ENCODE measurements at places on chromosomes 4 and X.

DNA sequence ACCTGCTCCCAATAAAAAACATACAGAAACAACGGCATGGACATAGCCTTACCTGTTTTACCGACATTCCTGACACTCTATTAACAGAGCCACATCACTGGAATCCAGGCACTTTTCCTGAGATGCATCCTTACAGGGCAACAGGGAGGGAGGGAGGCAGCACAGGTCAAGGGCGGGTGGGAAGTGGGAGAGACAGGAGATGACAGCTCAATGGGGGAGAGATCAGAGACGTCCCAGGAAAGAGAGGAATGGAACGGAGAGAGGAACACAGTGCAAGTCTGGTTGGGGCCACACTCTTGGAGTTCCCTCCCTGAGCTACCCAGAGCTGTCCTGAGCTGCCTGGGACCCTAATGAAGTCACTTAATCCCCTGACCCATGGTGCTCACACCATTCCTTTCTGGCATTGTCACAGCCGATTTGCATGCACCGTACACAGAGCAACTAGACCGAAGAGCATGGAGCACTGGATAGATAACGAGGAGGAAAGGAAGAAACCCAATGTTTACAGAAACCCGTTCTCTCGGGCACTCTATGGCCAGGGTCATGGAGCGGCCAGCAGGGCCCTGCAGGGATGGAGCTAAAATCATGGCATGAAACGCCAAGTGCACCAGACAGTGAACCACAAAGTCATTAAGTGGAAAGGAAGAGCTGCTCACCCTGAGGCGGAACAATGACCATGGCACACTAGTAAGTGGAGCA is 93.1 kb downstream of the NSUN7 start:
- DNase-seq = no peak

GRCh38 chr4:112531146-112531545 is 15.2 kb upstream of the NEUROG2 start:
- DNase-seq = no peak

GRCh38 chr4:15652191-15652590 is 3.0 kb downstream of the FBXL5 start:
- no peak for DNase-seq

DNA sequence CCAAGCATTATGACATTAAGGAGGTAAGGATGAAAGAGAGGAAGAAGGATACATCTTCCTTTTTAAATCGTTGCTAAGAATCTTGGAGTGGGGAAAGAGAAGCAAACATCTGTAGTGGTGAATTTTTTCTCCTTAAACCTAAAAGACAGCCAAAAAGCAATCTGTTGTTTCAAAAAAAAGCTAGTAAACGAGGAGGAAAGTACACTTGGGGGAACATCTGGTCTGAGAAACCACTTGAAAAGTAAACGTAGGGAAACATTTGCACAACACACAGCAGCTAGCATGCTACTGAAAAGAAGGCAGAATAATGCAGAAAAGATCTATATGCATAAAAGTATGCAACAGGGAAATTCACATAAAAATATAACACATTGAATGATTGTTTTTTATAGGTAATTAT is 1485.6 kb downstream of the PCDH19 start:
- no peak for DNase-seq

- no peak for DNase-seq
Observed at GRCh38 chrX:105150557-105150956, 69.9 kb downstream of the TEX13A start.

DNA sequence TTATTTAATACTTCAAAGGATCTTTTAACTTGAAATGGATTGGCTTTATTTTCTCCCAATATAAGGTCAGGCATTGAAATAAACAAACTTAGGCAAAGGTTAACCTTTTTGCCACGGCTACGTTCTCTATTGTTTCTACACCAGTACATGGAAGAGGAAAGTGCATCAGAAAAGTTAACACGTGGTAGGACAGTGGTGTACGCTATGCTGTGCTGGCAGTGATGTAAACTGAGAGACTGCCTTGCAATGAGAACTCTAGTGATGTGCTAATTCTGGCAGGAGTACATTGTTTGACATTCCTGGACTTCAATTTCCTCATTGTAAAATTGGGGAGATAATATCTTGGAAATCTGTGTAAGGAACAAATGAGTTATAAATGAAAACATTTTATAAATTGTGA is 208.2 kb downstream of the TMA16 start:
- DNase-seq = no peak

- DNase-seq = no peak
Observed at GRCh38 chr4:6724421-6725111, 8.6 kb downstream of the BLOC1S4 start.

DNA sequence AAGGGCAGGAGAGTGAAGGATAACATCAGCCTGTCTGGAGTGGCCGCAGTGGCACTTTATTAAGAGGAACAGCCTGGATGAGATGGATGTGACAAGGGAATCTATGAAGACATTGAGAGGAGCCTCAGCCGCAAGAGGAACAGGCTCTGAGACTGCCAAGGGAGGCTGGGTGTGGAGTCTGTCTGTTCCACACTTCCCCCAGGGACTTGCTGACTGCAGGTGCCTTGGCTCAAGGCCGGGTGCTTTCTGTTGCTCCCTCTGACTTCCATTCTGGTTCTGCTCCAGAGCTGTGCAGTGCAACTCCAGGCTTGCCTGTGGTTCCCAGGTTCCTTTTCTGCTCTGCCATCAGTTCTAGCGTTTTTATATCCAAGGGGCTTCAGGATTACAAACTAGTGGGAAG is 54.6 kb downstream of the FRMPD3 start:
- no peak for DNase-seq

DNA sequence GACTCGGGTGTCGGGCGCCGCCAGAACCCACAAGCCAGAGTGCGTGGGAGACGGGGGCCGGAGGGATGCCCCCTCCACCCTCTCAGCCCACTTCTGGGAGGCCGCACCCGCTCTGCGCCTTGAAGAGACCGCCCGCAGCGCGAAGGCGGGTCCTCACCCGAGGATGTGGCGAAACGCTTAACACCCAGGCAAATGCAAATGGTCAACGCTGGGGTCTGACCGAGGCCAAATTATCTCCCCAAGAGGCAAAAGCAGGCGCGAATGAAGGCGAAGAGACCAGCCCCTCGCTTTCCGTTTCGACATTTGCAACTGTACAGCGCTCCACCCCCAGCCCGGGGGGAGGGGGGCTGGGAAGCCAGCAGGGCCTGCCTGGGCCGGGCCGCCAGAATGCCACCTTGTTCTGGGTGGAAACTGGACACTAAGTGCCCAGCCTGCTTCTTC is 137.7 kb upstream of the ZIC3 start:
- no peak for DNase-seq

DNA sequence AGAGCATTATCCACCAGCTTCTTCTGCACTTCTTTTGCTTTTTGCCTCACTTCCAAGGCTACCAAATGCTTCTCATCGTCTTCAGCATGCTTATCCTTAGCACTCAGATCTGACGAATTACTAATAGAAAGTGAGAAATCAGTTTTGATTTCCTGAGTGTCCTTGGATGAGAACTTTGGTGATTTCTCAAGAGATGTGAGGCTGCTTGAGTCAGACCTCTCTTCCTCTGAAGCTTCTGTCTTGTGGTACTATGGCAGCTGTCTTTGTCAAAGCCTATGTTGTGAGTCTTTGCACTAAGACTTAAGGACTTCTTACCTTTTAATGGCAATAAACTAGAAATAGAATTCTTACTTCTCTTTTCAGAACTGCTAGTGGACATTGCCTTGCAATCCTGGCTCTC is 169.9 kb downstream of the CPE start:
- DNase-seq = no peak

DNA sequence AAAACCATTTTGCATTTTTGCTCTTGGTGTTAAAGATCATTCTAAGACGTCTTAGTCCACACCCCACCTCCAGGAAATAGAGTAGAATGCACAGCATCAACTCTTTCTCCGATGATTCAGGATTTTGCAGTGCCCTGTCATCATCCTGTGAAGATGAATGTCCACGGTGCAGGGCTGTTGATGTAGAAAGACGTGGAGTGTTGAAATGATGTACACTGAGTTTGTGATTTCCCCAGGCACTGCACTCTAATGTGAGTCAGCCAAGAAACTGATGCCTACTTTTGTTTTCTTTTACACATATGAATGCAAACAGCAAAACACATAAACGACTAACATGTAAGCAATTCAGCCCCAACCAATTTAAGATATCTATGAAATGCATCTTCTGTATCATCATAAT is 10.5 kb downstream of the LGI2 start:
- DNase-seq = no peak

- no peak for DNase-seq
Observed at GRCh38 chr4:55173580-55173979, 48.2 kb upstream of the KDR start.

- no peak for DNase-seq
Observed at GRCh38 chr4:113502476-113502875, 259.1 kb downstream of the CAMK2D start.

DNA sequence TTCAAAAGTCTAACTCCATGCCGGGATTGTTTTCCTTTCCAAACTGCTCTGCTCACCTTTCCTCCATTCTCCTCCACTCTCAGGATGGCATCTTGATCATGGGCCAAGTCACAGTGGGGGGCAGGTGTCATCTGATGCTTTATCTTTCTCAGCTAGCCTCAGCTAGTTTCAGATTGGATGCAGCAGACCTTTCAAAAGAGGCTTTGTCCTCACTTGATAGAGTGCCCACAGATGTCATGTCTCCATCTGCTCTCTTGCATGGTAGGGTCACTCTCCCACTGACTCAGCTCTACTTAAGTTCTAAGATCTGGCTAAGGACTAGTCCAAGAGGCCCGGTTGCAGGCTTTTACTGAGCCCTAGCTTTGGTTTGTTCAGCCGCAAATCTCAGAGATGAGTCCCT is 341.8 kb upstream of the GALNT7 start:
- no peak for DNase-seq

- DNase-seq = no peak
Observed at GRCh38 chr4:78446619-78447018, 105.0 kb upstream of the ANXA3 start.

DNA sequence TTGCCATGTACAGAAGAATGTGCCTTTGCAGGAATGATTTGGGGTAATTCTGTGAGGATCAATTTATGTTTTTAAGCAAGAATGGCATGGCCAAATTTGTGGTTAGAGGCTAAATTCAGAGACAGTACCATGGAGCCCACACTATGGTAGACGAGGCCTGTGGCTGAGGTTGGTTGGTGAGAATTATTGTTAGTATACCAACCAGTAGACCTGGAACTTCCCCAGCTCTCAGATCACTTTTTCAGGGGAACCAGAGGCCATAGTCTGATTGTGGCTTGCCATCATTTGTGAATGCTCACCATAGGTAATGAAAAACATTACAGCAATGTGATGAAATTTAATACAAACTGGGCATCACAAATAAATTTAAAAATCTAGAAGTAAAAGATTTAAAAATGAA is 56.3 kb downstream of the SHISA3 start:
- DNase-seq = no peak

- no peak for DNase-seq
Observed at GRCh38 chr4:82638479-82638878, 76.7 kb upstream of the TMEM150C start.

DNA sequence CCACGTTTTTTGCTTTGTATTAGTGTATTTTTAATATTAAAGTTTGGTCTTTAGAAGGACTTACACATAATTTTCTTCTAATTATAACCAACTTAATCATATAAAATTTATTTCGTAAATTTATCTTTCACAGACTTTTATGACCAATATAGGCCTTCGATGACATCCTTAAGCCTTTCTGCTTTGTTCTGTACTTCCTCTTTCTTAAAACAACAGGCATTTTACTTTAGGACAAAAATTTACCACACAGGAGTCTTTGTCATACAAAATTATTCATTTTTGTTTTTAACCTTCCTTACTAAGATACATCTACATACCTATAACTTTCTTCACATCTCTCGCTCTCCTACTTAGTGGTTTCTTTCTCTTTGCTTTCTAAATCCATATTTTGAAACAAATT is 56.3 kb downstream of the RGS12 start:
- DNase-seq = no peak

DNA sequence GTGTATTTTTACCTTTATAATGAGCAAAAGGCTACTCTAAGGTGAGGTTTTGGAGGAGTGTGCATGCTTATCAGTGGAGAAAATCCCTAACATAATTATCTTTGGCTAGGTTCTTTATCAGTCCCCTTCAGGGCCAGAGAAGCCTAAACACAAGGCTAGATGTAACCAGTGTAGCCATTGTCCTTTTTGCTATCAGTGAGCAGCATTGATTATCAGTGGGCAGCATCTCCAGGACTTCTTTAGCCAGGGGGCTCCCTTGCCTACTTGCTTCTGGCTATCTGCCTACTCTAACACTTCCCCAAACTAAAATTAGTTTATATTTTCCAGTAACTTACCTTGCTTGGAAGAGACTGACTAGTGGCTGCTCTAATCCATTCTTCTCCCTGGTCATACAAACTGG is 595.6 kb downstream of the TRAM1L1 start:
- DNase-seq = no peak

- no peak for DNase-seq
Observed at GRCh38 chr4:145887241-145887991, 51.2 kb downstream of the ZNF827 start.

DNA sequence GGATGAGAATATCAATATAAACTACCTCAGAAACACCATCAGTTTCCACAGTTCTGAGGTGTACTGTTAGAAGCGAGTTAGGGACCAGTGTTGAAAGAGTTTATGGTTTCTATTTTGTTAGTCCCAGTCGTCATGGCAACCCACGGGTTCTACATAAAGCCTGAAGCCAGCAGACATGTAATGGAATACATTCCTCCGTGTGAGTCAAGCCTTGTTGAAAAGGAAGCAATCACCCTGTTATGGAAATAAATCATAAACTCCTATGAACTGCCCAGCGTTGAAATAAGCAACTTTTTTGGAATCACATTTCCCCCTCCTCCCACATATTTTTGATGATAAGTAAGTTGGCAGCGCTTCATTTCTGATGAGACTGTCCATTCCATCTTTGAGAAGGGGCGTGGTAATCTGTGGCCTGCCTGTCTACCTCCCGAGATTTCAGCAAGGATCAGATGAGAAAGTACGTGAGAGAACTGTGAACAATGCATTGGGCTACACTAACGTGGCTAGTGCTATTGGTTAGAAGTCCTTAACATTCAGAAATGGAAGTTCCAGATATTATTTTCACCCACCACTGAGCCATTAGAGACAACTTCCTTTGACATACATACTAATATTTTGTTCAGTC is 40.4 kb upstream of the PDHA1 start:
- DNase-seq = no peak

DNA sequence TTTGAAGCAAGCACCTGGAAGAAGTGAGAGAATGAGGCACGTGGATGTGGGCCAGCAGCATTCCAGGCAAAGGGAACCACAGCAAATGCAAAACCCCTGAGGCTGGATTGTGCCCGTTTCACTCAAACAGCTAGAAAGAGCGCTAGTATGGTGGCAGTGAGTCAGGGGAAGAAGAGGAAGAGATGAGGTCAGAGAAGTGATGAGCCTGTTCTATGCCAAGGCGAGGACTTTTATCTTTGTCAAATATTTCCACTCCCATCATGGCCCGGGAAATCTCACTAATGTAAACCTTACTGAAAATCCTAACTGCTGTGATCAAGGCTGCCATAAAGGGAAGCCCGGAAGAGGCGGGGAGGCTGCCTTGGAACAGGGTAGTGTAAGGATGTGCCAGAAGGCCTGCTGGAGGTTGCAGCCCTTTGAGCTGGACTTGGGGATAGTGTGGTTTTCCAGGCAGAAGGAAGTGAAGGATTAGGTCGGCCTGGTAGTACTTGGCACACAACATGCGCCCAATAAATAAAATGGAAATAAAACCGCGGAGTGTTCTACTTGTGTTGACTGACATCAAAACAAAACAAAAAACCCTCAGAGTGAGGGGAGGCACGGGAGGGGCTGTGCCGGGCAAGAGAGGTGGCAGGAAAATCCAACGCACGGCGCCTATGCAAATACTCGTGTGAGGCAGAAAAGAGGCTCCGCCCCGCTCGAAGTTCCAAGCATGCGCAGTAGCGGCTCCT is 1.2 kb upstream of the CDK16 start:
- DNase-seq = no peak

- DNase-seq = no peak
Observed at GRCh38 chrX:4925911-4926310, 1212.5 kb upstream of the PRKX start.

Data from T-helper 2 cell (primary cell).